Activated CD8-positive, alpha-beta memory T cell treated with anti-CD3 and anti-CD28 coated beads for 1 hour (primary cell): ENCODE measurements at places on chromosomes 16 and 17.

DNA sequence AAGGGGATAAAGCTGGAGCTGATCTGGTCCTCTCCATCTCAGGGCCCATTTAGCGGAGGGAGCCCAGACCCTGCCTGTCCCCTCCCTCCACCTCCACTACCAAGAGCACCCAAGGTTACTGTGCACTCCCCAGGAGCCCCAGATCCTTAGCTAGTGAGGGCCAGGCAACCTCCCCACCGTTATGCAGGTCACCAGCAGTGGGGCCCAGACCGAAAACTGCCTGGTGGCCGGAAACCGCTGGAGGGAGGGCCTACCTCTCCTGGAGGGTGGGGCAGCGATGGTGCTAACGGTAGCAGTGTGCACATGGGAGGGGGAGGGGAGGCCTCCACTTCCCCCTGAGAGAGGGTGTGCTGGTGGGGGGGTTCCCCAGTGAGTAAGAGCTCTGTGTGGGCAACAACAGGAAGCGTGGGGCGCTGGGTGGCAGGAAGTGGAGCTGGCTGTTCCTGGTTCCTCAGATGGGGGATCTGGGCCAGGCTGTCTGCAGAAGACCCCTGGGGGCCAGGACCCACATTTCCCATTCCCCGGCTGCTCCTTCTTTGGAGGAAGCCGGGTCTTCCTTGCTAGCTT, 4.4 kb downstream of the FMNL1 start:
- DNase-seq: peak; percentile 89

- no peak for DNase-seq
Measured at GRCh38 chr16:68754084-68754792, 17.1 kb downstream of the CDH1 start.

GRCh38 chr17:75980188-75981018, 1.4 kb downstream of the TEN1 start:
- DNase-seq: no peak

DNA sequence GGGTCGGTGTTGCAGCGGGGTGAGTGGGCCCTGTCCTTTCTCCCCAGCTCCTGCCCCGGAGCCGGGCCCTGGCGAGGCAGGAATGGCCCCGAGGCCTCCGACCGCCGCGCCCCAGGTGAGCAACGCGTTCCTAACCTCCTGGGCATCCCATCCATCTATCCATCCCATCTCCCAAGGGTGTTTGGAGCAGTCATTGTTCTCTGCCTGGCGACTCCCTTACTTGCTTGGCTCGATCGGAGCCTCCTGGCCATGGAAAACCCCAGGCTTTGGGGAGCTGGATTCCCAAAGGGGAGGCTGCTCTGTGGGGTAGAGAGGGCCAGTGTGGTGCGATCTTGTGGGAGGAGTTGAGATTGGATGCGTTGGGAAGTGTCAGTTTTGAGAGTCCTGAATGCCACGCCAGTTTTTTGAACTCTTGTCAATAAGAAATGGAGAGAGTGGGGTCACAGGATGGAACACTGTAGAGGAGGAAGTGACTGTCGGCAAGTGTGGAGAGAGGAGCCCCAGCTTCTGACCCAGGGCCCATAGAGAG, 684 bp downstream of the ZFP90 start:
- DNase-seq: no peak

DNA sequence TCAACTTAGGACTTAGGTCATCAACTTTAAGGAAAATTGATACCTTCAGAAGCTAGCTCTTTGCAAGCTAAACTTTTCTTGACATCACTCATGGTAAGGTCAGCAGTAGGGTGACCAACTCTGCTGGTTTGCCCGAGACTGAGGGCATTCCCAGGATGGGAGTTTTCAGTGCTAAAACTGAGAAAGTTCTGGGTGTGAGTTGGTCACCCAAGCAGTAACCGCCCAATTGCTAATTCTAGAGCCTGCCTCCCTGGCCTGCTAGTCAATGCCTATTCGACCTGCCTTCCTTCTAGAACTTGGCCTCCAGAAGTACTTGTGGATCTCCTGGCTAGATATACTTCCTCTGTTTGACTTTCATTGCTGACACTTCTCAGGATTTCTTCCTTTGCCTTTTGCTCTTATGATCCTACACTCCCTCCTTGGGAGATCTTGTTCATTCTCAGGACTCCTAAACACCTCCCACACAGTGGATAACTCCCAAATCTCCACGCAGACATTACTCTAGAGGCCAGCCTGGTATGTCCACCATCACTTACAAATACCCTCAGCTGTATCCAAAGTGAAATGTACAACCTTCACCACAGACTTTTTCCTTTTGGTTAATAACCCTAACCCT, 10.5 kb upstream of the MYO18A start:
- DNase-seq: no peak

- no peak for DNase-seq
Measured at GRCh38 chr16:59067205-59067604, 333.1 kb upstream of the GOT2 start.

DNA sequence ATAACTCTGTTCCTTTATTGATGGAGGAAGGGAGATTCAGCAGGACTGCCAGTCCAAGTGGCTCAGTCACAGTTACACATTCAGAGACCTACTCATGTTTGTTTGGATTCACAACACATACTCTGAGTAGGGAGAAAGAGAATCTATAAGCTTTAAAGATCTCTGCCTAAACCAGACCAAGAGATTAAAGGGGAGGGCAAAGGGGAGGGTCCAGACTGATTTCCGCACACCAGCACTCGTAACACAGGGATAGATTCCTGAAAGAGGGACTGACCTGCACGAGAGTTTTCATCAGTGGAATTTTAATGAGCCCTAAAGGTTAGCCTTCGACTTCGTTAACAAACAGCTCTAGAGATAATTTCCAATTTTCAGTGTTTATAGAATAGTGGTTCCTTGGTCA, 71.7 kb upstream of the PMFBP1 start:
- no peak for DNase-seq

DNA sequence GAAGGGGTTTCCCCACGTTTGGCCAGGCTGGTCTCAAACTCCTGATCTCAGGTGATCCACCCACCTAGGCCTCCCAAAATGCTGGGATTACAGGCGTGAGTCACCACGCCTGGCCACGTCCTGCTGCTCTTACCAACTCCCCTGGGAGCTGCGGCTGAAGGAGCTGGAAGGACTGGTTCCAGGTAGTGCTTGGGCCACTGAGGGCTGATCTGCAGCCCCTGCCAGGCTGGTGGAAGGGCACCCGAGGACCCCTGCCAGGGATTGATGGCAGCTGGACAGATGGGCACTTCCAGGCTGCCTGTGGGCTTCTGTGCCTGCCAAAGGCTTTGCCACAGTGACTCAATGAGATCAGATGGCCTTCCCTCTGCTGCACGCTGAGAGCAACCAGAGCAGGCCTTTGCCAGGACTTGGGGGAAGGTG, 2.3 kb downstream of the OXLD1 start:
- no peak for DNase-seq
